ENCODE measurements at places on chromosomes 7 and 10.

- no peak for DNase-seq
Measured at GRCh38 chr10:99531026-99531695, 1.6 kb upstream of the NKX2-3 start.

GRCh38 chr10:8221451-8221850, 167.0 kb downstream of the GATA3 start:
- no peak for DNase-seq

DNA sequence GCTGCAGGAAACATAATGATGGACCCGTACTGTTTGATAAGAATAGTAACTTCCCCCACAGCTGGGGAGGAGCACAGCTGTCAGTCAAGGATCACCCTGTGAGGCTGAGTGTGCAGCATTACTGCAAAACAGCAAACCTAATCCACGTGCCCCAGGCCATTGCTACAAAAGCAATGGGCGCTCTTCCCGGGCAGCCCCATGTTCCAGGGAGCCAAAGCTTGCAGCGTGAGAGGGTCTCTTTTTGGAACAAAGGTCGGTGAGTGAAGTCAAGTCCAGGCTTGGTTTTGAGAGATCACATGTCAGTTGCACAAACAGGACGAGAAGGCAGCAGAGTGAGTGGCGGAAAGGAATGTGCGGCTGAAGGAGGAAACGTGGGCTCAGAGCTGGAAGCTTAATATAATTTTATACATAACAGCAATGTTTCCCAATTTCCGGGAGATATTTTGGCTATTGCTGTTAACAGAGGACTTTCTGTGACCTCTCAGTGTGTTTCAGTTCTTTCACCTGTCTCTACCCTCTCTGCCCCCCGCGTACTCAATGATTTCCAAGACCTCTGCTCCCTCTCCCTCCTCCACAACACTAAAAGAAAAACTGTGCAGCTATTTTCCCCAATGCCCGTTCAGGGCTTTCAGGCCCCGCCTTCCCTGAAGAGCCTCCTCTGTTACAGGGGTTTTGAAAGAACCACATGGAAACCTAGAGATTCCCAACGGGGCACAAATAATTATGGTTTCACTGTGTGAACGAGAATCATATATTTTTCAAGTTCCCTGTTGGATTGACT, 128.9 kb downstream of the MTPAP start:
- DNase-seq, result no peak

DNA sequence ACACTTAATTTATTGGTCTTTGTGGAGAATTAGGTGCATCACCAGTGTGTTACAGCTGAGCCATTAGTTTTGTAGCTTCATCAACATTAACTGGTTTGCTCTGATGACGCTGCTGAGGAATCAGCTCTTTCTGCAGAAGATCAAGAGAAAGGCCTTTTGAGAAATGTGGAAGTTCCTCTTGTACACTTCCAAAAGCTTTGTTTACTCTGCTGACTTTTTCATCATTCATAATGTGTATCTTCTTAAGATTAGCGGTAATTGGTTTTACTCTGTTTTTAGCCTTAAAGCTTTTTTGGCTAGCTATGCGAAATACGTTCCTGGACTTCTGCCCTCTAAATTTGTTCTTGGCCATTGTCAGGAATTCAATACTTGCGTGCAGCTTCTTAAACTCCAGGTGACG, 8.2 kb upstream of the PHYH start:
- DNase-seq, result no peak

GRCh38 chr10:69091143-69091651, 3.3 kb downstream of the SRGN start:
- DNase-seq, result no peak

DNA sequence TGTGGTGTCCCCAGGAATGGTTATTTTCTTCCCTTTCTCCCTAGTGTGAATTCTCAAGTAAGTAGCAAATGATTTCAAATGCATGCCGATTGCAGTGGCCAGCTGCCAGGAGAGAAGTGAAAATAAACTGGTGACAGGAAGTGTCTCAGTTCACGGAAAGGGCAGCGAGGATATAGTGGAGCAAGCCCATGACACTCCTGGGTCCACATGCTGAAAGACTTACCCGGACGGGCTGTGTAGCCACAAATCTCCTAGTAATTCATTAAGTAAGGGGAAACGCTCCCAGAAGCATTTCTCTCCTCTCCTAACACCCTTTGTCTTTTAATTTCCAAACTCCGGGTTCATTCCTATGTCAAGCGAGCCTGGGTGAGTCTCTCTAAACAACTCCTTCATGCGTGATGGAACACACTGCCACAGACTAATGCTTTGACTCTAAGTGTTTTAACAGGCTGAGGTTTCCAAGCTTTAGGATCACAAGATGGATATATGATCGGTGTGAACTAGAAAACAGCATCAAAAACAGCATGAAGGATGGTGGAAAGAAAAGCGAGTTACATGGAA, 125.6 kb downstream of the CYP26A1 start:
- DNase-seq, result peak; percentile 27

DNA sequence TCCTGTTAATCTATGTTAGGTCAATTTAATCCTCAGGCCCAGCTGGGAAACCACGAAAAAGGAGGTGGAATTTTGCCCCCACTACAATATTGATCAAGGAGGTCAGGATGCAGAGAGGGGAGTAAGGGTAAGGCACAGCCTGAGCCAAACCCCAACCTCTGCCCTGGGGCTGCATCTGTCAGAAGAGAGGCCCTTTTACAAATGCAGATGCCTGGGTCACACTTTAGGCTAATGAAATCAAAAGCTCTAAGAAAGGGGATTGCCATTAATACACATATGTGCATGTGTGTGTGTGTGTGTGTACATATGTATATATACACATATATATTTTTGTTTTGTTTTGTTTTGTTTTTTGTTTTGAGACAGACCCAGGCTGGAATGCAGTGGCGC, 25.5 kb upstream of the TRUB1 start:
- DNase-seq, result no peak

GRCh38 chr7:101428093-101428866, 65.6 kb downstream of the COL26A1 start:
- DNase-seq, result no peak

- DNase-seq, result no peak
Measured at GRCh38 chr10:34193931-34194626, 621.0 kb downstream of the PARD3 start.

- no peak for DNase-seq
Measured at GRCh38 chr7:153405704-153406485, 646.3 kb upstream of the DPP6 start.

GRCh38 chr7:128889121-128889520, 21.4 kb downstream of the KCP start:
- DNase-seq, result no peak

DNA sequence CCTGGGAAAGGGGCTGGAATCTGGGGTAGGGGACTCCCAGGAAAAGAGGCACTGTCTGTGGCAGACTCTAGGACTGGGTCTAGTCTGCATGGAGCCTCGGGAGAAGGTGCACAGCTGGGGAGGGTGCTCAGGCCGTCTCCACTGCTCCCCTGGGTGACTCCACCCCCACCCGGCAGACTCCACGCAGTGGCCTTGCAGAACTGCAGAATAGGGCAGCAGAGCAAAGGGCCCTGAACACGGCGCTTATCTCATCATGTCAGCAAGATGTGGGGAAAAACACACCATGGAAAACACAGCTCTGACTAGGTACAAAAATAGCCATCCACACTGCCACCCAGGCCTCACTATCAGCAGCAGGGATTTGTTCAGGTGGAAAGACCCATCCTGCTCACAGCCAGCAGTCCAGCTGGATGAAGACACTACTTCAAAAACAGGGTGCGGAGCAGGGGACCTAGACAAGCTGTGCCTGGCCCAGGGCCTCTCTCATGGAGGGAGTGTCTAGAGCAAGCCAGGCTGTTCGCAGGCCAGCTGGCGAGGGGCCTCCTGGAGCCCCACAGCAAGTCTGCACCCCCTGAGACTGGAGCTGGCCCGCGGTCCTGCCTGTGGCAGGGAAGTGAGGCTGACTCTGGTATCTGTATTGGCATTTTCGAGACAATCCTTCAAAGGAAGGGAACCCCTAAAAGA, 11.7 kb downstream of the MAT1A start:
- DNase-seq, result no peak

DNA sequence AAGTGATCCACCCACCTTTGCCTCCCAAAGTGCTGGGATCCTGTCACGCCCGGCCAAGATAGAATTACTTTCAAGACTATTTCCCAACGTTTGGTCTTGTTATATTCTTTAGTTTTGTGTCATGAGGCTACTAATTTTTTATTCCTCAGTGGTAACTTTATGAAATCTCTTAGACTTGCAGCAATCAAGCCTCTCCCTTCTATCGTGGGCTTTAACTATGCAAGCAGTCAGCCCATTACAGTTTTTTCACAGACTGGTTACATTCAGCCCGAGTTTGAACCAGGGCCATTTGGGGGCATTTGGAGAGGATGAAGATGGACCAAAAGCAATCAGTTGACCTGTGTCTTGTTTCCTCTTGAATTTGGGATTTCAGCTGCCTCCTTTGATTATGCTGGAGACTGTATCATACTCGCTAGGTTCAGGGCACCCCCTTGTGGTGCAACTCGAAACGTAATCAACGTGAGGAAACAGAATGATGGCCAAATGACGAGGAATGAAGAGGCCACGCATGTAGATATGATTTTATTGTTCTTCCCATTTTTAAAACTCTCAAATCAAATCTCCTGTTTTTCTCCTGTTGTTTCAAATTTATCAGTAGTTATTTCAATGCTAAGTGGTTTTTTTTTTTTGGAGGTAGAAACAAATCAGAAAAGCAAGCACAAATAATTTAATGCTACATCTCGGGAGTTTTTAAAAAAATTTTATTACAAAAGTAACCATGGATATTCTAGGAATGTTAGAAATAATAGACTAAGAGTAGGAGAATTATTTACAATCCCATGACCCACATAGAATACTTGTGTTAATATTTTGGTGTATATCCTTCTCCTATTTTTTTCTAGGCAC, 151.6 kb downstream of the KIAA1217 start:
- DNase-seq, result no peak

DNA sequence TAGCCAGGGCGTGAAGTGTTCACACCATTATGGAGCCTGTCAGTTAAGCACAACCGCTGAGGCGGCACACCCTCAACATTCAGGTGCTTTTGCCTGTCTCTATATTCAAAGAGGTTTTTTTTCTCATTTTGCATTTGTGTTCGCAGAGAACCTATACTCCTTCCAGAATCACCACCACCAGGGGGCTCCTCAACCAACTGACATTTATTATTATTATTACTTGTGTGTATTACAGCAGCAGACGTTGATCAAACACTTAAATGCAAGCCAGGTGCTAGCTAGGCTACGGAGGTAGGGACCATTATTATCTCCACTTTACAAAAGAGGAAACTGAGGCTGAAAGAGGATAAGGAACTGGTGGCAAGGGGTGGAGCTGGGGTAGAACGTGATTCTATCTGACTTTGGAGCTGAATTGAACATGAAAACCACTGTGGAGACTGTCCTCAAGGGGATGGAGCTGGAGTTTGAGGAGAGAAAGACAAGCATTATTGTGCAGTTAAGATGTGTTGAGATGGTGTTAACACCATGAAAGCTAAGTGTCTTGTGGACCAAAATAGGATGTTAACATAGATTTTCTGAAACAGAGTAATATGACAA, 133.8 kb upstream of the PLXNA4 start:
- DNase-seq, result no peak

GRCh38 chr7:18845700-18846099, 271.7 kb downstream of the TWIST1 start:
- no peak for DNase-seq

- no peak for DNase-seq
Measured at GRCh38 chr10:128017822-128018221, 108.4 kb downstream of the MKI67 start.

DNA sequence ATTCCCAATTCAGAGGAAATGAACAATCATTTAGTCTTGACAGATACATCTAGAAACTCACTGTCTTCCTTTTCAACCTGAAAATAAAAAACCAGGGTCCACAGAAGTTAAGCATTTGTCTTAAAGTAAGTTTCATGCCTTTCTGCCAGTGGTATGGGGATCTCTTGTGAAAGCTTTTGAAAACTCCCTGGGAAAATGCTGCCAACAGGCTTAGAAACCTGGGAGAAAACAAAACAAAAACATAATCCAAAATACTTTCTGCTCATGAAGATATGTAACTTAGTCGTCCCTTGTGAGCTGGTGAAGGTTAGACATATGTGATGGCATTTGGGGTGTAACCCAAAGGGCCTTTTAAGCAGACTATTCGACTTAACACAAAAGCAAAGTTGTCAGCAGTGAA, 66.4 kb upstream of the ZNF438 start:
- no peak for DNase-seq

DNA sequence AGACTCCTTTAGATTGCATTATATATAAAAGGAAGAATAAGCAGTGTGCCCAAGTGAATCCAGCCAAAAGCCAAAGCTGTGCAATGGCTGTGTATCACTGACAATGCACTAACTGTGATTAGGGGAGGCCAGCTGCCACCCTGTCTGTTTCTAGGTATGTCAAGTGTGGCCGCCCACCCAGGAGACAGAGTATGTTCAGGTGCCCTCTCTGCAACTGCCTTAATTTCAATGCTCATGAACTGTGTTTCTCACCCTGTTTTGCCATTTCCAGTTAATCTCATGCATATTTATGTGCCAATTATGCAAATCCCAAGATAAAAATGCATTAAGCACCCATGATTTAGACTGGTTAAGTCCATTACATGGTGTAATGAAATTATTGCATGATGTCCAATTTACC, 159.4 kb downstream of the FRMD4A start:
- no peak for DNase-seq

DNA sequence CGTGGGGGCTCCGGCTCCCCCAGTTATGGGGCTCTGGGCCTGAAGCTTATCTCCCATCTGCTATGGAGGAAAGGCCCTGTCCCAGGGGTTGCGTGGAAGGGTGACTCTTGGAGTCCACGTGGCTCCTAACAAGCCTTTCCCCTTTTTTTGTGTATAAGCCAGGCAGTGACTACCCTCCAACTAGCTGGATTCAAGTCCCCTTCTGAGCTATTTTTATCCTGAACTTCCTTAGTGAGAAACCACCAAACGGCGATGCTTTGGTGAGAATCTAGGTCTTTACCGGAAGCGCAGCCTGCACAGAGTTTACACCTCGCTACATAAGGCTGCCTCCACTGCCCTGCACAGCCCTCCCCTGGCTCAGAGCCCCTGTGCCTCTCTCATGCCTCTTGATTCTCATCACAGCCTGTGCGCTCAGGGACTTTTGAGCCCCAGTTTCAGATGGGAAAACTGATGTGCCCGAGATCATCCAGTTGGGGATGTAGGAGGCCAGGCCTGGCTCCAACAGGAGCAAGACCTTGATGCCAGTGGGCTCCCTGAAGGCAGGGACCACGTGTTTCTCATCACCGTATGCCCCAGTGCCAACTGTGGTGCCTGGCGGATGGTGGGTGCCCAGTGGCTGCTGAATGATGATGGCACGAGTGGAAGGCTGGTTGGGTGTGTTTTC, 102.3 kb upstream of the PPIF start:
- DNase-seq, result peak; percentile 55

- DNase-seq, result no peak
Measured at GRCh38 chr10:13792006-13792405, 205.2 kb downstream of the PRPF18 start.

DNA sequence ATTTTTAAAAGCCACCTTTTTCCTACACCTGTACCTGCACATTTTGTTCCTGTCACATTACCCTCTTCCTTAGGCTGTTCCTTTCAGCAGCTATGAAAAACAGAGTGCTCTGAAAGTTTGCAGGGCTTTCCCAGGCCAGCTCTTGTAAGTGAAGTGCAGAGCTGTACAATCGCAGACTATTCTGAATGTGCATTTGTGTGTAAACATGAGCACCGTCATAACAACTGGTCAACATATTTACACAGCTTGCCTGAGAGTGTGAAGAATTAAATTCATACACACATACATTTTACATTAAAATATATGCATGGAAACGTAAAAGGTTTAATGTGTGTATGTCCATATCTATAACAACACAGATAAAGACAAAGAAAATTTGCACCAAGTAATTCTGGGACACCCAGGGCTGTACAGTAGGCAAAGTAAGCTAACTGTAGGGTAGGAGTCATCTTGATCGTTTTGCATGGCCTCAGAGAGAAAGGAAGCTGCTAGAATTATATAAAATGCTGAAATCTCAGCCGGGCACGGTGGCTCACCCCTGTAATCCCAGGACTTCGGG, 23.6 kb upstream of the LYZL1 start:
- DNase-seq, result no peak

Measured in CD4-positive, alpha-beta T cell treated with Interferon gamma for 1 hour (primary cell).